ENCODE measurements at places on chromosomes 7 and 10. TPM values are rescaled to one million over a fixed set of nuclear protein-coding genes. Genes with fewer than 3 reads are reported as not detected.

Gene ENTPD1
- 10.6 TPM for total RNA-seq

Gene RPA3
- total RNA-seq: 15.9 TPM

Gene GSDME
- total RNA-seq: 44.5 TPM

Gene PNLIP
- total RNA-seq: not detected

Gene PLCE1
- total RNA-seq: 6.2 TPM

Gene SLC29A4
- total RNA-seq: 1.1 TPM

Gene KLF14
- total RNA-seq: not detected

All from osteoblast (primary cell).